Activated CD4-positive, alpha-beta memory T cell treated with anti-CD3 and anti-CD28 coated beads, Interleukin-2, amount 10 ng/mL, durations not matched to agents 7 days and 5 days (primary cell): ENCODE measurements at places on chromosomes 2 and 18. TPM values are rescaled to one million over a fixed set of nuclear protein-coding genes. Genes with fewer than 3 reads are reported as not detected.

SPDYA gene
- total RNA-seq: 0.93 TPM

NPPC gene
- total RNA-seq: not detected

TSGA10 gene
- total RNA-seq: 5.4 TPM

TP53I3 gene
- total RNA-seq: 2.9 TPM

GPR75 gene
- total RNA-seq: 1.7 TPM

PROKR1 gene
- not detected for total RNA-seq

DNA sequence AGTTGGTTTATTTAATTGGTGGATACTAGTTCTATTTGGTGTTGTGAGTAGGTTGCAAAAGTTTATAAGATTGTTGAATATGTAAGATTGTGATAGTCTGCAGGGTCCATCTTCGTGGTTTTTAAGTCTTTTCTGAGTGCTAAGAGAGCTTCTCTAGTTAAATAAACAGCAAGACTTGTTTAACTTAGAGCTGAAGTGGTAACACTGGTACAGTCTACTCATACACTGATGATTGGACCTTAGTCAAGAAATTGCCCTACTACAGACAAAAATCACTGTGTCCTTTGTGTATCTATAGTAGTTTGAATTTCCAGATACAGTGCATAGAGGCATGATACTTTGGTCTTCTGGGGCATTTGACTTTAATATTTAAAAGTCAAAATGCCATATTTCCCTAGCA is 94.6 kb downstream of the PHLPP1 start:
- DNase-seq: no peak
- no peaks in the 10 kb centered on the region for H3K4me1 ChIP-seq
- no peak overlapping the region for H3K27ac ChIP-seq
- no peaks in the 10 kb centered on the region for H3K27me3 ChIP-seq

GRCh38 chr2:151410485-151410834 is 758 bp downstream of the RIF1 start:
- H3K4me1 ChIP-seq: peaks cover 35% of the 10 kb centered on the region
- peak overlapping the region; percentile 75 for H3K27ac ChIP-seq
- DNase-seq: peak; percentile 45
- H3K27me3 ChIP-seq: no peaks in the 10 kb centered on the region
- H3K4me3 ChIP-seq: peak overlapping the region; percentile 96

- DNase-seq: no peak
- no peak overlapping the region for H3K4me3 ChIP-seq
- H3K27me3 ChIP-seq: no peaks in the 10 kb centered on the region
- no peaks in the 10 kb centered on the region for H3K36me3 ChIP-seq
- H3K4me1 ChIP-seq: no peaks in the 10 kb centered on the region
- H3K27ac ChIP-seq: no peak overlapping the region
Measured at GRCh38 chr2:241994556-241995213, 125.2 kb downstream of the RTP5 start.

GRCh38 chr2:7226501-7226900 is 309.3 kb downstream of the RNF144A start:
- H3K4me3 ChIP-seq: no peak overlapping the region
- no peaks in the 10 kb centered on the region for H3K4me1 ChIP-seq
- no peak for DNase-seq
- no peaks in the 10 kb centered on the region for H3K36me3 ChIP-seq
- peaks cover 2% of the 10 kb centered on the region for H3K27me3 ChIP-seq

- peaks cover 5% of the 10 kb centered on the region for H3K27me3 ChIP-seq
- H3K36me3 ChIP-seq: no peaks in the 10 kb centered on the region
- DNase-seq: no peak
Measured at GRCh38 chr18:3889803-3890202, 439.8 kb downstream of the TGIF1 start.

DNA sequence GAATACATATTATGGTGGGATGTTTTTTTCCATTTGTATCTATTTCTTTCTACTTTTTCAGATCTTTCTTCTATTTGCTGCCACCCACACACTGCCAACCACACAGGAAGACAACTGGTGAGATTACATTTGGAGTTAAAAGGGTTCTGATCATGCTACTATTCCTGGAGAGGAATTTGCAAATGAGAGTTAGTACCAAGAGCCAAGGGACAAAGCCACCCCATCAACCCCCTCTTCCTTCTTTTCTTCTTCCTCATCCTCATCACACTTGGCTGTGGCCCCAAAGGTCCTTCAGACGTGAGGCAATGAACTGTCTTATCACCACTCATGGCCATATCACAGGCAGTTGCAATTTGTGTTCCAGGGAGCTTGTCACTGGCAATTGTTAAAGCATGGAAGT is 215.6 kb upstream of the SLC14A2 start:
- no peaks in the 10 kb centered on the region for H3K4me1 ChIP-seq
- H3K27ac ChIP-seq: no peak overlapping the region
- no peak for DNase-seq
- H3K4me3 ChIP-seq: no peak overlapping the region
- peaks cover 8% of the 10 kb centered on the region for H3K27me3 ChIP-seq

DNA sequence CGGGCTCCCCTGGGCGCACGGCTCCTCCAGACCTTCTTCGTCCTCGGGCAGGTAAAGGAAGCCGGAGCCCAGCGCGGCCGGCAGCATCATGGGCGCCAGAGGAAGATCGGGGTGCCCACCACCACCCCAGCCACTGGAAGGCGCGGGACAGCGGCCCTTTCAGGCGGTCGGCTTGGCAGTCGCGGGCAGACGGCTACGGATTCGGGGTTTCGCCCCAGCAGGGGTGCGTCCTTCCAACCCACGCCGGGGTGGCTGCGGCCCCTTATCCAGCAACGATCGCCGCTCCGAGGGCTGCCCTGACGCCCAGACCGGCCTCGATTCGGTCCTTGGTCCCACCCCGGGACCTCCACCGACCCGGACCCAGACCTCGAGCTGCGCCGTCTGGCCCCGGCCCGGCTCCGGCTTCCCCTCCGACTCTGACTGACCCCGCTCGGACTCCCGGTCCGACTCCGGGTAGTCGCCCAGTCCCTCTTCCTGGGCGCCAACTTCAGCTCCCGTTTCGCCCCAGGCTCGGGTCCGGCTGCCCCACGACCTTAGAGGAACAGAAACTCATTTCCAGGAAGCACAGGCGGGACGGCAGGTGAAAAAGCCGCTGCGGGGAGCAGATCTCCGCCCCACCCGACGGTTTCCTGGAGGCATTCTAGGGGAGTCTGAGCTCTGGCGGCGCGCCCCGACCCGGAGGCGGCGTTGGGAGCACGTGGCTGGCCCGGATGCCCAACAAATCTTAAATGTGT is 30.2 kb upstream of the SSB start:
- no peaks in the 10 kb centered on the region for H3K36me3 ChIP-seq
- peak overlapping the region; percentile 75 for H3K4me3 ChIP-seq
- peak; percentile 48 for DNase-seq
- H3K27ac ChIP-seq: no peak overlapping the region

- peaks cover 4% of the 10 kb centered on the region for H3K27me3 ChIP-seq
- no peak overlapping the region for H3K4me3 ChIP-seq
- DNase-seq: no peak
- no peak overlapping the region for H3K27ac ChIP-seq
- H3K36me3 ChIP-seq: no peaks in the 10 kb centered on the region
- H3K4me1 ChIP-seq: no peaks in the 10 kb centered on the region
Measured at GRCh38 chr2:189492451-189492850, 51.2 kb downstream of the WDR75 start.

DNA sequence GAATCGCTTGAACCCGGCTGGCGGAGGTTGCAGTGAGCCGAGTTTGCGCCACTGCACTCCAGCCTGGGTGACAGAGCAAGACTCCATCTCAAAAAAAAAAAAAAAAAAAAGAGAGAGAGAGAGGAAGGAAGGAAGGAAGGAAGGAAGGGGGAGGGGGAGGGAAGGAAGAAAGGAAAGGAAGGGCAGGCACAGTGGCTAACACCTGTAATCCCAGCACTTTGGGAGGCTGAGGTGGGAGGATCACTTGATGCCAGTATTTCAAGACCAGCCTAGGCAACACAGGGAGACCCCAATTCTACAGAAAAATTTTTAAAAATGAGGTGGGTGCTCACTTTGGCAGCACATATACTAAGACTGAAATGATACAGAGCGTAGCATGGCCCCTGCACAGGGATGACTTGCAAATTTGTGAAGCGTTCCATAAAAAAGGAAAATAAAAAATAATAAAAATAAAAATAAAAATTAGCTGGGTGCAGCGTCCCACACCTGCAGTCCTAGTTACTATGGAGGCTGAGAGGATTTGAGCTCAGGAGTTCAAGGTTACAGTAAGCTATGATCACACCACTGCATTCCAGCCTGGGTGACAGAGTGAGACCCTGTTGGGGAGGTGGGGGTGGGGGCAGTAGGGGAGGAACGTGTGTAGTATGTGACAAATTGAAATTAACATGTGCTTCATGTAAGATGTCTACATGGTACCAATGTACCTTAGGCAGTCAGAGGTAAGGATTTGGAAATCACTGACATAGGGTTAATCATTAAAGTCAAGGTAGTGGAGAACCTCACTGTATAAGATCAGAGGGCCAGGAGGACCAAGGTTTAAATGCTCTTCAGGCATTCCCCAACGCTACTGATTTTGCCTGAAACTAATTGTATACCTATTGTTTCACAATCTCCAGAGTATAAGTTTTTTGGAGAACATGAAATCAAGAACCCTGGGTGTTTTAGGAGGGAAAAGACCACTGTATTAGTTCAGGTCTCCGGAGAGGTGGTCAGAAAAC is 1.4 kb downstream of the WDCP start:
- DNase-seq: no peak
- H3K36me3 ChIP-seq: peaks cover 6% of the 10 kb centered on the region
- H3K27me3 ChIP-seq: peaks cover 2% of the 10 kb centered on the region

DNA sequence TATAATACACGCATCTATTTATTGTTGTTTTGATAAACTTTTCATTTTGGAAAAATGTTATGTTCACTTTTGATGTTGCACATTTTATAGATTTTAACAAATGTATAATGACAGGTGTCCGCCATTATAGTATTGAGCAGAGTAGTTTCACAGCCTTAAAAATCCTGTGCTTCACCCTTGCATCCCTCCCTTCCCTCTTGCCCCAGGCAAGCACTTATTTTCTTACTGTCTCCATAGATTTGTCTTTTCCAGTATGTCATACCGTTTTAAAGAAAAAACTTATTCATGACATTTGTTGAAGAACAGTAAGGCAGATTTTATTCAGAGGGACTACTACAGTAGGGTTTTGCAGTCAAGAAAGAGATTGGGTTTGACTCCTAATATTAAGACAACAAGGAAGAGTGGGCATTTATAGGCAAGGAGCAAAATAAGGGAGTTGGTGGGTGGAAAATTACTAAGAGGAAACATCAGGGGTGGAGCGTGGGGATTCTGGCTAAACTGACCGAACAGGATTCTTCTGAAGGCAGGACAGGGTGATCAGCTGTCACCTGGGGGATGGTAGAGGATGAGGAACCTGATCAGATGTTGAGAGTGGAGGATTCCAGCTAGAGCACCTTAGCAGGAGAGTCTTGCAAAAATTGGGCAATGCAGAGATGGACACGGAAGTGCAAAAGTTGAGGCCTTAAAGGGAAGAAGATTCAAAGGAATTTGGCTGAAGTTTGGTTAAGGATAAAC is 108.8 kb downstream of the NCK2 start:
- no peaks in the 10 kb centered on the region for H3K27me3 ChIP-seq
- H3K4me3 ChIP-seq: no peak overlapping the region
- peaks cover 55% of the 10 kb centered on the region for H3K4me1 ChIP-seq
- no peak for DNase-seq

DNA sequence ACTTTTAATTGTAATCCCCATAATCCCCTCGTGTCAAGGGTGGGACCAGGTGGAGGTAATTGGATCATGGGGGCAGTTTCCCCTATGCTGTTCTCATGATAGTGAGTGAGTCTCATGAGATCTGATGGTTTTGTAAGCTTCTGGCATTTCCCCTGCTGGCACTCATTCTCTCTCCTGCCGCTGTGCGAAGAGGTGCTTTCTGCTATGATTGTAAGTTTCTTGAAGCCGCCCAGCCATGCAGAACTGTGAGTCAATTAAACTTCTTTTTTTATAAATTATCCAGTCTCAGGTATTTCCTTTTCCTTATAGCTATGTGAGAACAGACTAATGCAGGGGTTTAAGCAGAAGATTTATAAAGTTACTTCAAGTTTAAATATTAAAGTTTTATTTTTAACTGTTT is 655.2 kb downstream of the EPHA4 start:
- no peaks in the 10 kb centered on the region for H3K4me1 ChIP-seq
- H3K27me3 ChIP-seq: no peaks in the 10 kb centered on the region
- no peak overlapping the region for H3K4me3 ChIP-seq
- H3K36me3 ChIP-seq: no peaks in the 10 kb centered on the region
- DNase-seq: no peak

GRCh38 chr2:20135631-20136050 is 84.2 kb upstream of the LAPTM4A start:
- peaks cover 8% of the 10 kb centered on the region for H3K27me3 ChIP-seq
- no peak overlapping the region for H3K27ac ChIP-seq
- no peak overlapping the region for H3K4me3 ChIP-seq
- H3K36me3 ChIP-seq: no peaks in the 10 kb centered on the region
- no peaks in the 10 kb centered on the region for H3K4me1 ChIP-seq
- DNase-seq: peak; percentile 38

DNA sequence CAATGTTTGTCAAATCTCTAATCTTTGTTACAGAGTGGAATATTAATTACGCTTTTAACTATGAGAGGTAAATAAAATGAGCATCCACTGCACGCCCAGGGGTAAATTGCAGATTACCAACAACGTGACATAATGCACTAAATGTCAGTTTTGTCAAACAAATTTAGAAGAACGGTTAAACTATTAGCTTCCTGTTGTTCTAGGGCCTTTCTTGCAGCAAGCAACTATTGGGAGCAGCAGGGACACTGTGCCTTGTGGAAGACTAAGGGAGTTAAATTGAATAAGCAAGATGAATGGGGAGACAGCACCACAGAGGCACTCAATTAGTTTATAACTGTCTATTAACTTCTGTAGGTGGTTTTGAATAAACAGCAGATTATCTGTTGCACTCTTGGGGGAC is 391.0 kb upstream of the RAB12 start:
- no peaks in the 10 kb centered on the region for H3K27me3 ChIP-seq
- H3K4me1 ChIP-seq: no peaks in the 10 kb centered on the region
- no peak for DNase-seq

DNA sequence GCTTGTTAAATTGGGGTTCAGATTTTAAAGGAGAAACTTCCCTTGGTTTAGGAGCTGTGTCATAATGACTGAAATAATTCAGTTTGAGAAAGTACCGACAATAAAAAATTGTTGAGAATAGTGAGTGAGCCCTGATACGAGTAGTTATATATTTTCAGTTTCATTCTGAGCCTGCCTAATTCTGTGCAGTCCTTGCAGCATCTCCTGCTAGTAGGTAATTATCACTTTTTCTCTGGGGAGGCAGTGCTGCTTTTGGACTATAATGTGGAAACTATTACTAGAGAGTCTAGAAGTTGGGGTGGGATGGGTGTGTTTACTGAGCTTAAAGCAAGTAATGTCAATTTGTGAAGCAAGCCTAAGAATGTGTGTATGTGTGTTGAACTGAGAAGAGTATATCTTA is 21.7 kb downstream of the ZNF638 start:
- H3K4me1 ChIP-seq: peaks cover 23% of the 10 kb centered on the region
- H3K27ac ChIP-seq: peak overlapping the region; percentile 4
- H3K27me3 ChIP-seq: no peaks in the 10 kb centered on the region

DNA sequence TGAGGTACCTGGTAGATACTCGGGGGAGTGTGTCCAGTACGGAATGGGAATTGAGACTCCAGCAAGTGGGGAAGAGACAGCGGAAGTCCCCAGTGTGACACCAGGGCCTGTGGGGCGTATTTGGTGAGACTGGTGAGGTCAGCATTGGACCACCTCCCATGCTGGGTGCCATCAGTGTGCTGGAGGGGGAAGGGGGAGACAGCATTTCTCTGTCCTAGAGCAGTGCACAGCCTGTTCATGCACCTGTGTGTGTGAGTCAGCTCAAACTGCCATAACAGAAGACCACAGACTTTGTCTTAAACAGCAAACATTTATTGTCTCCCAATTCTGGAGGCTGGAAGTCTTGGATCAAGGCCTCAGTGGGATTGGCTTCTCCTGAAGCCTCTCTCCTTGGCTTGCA is 301.8 kb downstream of the GBX2 start:
- no peaks in the 10 kb centered on the region for H3K4me1 ChIP-seq
- no peak overlapping the region for H3K27ac ChIP-seq
- peaks cover 11% of the 10 kb centered on the region for H3K27me3 ChIP-seq
- no peaks in the 10 kb centered on the region for H3K36me3 ChIP-seq
- DNase-seq: no peak
